T-helper 2 cell treated with Interferon-gamma antibody and Interleukin-4, amounts not matched to agents 100 ng/mL and 5 ng/mL, for 36 hours (primary cell): ENCODE measurements at places on chromosomes 7 and 10. TPM values are rescaled to one million over a fixed set of nuclear protein-coding genes. Genes with fewer than 3 reads are reported as not detected.

The MCU gene
- total RNA-seq, result 12.2 and 12.5 TPM in 2 replicates

The MEIG1 gene
- total RNA-seq, result 0.55 and 0.70 TPM in 2 replicates

The MYPN gene
- not detected in 2 replicates for total RNA-seq

The IFIT5 gene
- 17.0 and 17.1 TPM in 2 replicates for total RNA-seq

The ZMIZ1 gene
- total RNA-seq, result 45.8 and 46.2 TPM in 2 replicates

The CYP3A5 gene
- not detected in 2 replicates for total RNA-seq

The NFE2L3 gene
- total RNA-seq, result 26.4 and 26.6 TPM in 2 replicates

The MASTL gene
- total RNA-seq, result 27.1 and 30.2 TPM in 2 replicates

The ALOX5 gene
- 2.4 and 2.5 TPM in 2 replicates for total RNA-seq

The PKD1L1 gene
- 0.09 and 0.11 TPM in 2 replicates for total RNA-seq

The NEUROG3 gene
- not detected in 2 replicates for total RNA-seq

The KNDC1 gene
- 0.48 and 0.57 TPM in 2 replicates for total RNA-seq

The LDB3 gene
- 0.05 TPM in 1 of 2 replicates, not detected in the other for total RNA-seq

The PLEKHS1 gene
- 0.11 TPM in 1 of 2 replicates, not detected in the other for total RNA-seq

The EPHB6 gene
- 4.4 and 5.9 TPM in 2 replicates for total RNA-seq

The POMZP3 gene
- total RNA-seq, result 6.2 and 7.8 TPM in 2 replicates

The GARIN1A gene
- 0.68 and 0.95 TPM in 2 replicates for total RNA-seq

The MKX gene
- total RNA-seq, result 0.68 TPM in 1 of 2 replicates, not detected in the other

The BNIP3 gene
- total RNA-seq, result 39.9 and 41.0 TPM in 2 replicates

The ATOH7 gene
- not detected in 2 replicates for total RNA-seq

The WDR86 gene
- total RNA-seq, result not detected in 2 replicates

The HABP2 gene
- not detected in 2 replicates for total RNA-seq

The DRGX gene
- total RNA-seq, result not detected in 2 replicates

The CPED1 gene
- not detected in 2 replicates for total RNA-seq

The GCK gene
- total RNA-seq, result 0.18 and 0.25 TPM in 2 replicates

The RBP3 gene
- total RNA-seq, result not detected in 2 replicates

The ZNF853 gene
- 0.14 and 0.16 TPM in 2 replicates for total RNA-seq

The WNT2 gene
- not detected in 2 replicates for total RNA-seq

The SLC26A4 gene
- 3.5 and 4.5 TPM in 2 replicates for total RNA-seq

The LIPJ gene
- total RNA-seq, result 0.18 TPM in 1 of 2 replicates, not detected in the other

The WNT8B gene
- 0.27 and 0.41 TPM in 2 replicates for total RNA-seq
